ENCODE measurements at places on chromosomes 12 and 14.
A peak's percentile ranks its signal among the peaks of the same experiment; 100 is the strongest.

DNA sequence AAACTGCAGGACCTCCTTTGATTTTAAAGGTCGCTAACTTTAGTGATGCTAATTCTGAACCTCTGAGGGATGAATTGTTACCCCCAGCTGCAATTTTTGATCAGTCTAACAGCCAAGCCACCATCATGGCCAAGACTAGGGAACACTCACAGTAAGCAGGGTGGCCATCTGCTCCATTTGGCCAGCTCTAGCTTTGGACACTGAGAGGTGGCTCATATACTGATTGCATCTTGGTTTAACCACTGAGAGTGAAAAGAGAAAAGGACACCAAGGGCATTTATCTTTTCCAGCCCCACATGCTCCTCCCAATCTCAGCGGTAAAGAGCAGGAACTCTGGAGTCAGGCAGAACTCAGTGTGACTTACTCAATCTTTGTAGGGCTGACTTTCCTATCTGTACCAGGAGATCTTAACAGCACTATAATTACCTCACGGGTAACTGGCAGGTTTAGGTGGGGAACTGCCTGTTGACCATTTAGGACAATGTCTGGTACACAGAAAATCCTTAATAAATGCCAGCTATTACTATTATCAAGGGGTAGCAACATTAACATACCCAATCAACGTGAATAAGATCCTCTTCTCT lies 6.2 kb downstream of the LPCAT3 start:
- no peak for DNase-seq

DNA sequence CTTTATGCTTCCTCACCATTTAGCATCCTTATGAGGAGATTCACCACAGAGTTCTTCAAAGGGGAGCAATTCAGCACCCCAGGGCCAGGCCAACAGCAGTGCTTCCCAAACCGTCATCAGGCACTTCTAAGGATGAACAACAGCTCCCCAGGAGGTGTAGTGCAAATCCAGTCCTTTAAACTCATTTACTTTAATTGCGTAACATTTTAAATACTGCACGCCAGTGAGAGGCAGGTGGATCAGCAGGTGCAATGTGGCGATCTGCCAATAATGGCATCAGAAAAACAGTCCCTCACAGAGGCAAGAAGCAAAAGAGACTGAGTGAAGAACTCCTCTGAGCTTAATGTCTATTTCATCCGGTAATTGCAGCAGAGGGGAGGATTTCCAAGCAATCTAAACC lies 770.9 kb upstream of the FOXG1 start:
- DNase-seq = no peak

DNA sequence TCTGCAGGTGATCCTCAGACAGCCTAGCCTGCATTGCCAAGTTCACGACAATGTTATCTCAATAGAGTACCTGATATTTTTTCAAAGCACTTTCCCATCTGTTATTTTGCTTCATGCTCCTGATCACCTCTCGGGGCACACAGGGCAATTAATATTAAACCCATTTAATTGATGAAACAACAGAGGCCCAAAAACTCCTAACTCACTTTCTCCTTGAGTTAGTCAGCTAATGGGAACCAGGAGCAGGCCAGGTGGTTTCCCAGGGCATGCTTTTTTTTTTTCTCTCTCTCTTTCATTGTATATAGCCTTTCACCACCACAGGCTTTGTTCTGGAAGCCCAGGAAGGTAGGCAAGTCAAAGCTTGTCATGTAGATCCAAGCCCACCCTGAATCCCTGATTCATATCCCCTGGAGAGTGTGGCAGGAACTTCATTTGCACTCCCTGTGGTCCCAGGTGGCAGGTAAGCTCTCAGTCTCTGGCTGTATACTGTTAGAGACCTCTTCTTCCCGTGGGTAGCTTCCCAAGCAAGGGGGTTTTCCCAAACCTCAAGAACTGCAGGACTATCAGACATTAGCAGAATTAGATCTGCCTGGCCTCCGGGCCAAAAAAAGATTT lies 41.6 kb upstream of the MAP1LC3B2 start:
- no peak for DNase-seq

GRCh38 chr12:8742501-8742900 lies 44.7 kb downstream of the RIMKLB start:
- no peak for DNase-seq

DNA sequence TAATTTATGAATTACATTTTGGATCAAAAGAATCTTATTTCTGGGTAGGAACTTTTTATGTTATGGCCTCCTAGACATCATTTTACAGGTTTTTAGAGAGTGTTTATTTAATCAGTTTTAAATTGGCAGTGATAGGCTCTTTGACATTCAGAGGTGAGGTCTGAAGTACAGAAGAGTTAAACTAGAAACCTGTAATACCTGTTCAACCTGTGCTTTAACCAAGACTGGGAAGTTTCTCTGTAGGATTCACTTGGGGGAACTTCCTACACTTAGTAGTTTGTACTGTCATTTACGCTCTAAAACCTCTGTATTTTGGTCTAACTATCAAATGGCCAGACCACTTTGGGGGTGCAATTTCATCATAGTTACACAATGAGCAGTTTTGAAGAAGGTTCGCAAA lies 35.9 kb downstream of the PLEKHA5 start:
- no peak for DNase-seq

DNA sequence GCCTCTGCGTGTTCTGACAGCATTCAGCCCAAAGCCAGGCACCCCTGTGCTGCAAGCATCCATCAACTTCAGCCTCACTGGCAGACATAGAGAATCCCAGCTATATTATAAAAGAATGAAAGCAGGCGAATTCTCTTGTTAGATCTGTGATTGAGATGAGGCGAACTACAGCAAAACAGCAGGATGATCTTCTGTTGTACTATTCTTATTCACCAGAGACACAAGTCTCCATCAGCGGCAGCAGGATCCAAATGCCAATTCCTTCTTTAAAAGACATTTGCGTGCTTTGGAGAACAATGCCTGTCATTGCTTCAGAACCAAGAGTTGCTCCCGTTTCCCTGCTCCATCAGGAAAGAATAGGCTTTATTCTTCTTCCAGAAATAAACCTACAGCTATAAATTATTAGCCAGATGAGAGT lies 188.9 kb downstream of the SLC41A2 start:
- no peak for DNase-seq

- no peak for DNase-seq
Observed at GRCh38 chr12:95701722-95702418, 88.7 kb downstream of the NTN4 start.

DNA sequence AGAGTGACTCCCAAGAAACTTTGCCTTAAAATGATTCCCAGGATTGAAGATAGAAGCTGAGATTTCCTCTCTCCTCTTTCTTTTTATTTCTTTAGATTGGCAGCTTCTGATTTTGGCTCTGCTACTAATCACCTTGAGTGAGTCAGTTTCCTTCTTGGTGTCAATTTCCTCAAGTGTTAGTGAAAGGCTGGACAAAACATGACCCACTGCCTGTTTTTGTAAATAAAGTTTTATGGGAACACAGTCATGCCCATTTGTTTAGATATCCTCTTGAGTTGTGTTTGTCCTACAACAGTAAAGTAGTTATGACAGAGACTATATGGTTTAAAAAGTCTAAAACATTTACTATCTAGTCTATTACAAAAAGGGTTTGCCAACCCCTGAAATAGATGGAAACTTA lies 227.2 kb upstream of the TBX3 start:
- DNase-seq = no peak

- DNase-seq = no peak
Observed at GRCh38 chr14:90795744-90796143, 20.5 kb downstream of the TTC7B start.

DNA sequence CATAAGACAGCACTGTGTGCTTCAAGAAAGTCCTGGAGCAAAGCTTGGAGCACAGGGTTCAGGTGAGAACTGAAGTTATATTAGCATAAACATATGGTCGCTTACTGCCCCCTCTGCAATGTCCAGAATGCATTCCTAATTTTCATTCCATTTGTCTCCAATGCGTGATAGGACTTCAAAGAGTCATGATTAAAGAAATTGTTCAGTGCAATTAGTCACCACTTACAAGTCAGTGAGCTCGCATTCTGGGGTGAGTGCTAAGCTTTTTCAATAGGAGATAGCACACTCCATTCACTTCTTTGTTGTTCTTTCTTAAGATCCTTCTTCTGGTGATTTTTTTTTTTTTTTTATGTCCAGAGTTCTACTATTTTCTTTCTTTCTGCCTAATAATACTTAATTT lies 398.4 kb downstream of the SYT1 start:
- no peak for DNase-seq

GRCh38 chr14:98028162-98028561 lies 1231.0 kb downstream of the VRK1 start:
- DNase-seq = no peak

- DNase-seq = no peak
Observed at GRCh38 chr14:104598910-104599273, 5.7 kb downstream of the TMEM179 start.

GRCh38 chr12:70842136-70842535 lies 78.4 kb downstream of the PTPRR start:
- DNase-seq = no peak

DNA sequence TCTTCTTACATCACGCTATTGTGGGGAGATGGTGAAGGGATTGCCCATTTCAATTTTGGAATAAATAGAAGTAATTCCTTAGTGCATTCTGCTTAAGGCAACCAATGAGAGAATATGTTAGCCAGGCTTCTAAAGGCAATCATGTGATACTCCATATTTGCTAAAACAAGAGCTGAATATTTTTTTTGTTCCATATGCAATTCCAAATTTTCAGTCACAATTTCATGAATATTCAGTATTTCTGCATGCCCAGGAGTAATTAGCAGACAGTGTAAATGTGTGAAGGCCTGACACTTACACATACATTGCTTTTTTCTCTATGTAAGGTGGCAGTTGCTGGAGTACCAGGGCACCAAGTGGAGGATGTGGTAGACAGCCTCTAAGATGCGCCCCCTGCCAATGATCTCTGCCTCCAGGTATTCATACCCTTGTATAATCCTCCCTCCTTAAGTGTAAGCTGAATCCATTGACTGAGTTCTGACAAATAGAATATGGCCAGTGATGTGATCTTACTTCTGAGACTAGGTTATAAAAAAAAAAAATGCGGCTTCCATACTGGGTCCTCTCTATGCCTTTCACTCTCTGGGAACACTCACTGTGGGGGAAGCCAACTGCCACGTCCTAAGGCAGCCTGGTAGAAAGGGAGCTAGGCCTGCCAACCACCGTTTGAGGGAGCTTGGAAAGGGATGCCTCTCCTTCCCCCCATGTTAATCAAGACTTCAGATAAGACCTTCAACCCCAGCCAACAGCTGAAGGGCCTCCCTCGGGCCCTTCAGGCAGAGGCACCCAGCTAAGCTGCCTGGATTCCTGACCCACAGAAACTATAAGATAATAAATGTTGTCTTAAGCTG lies 62.7 kb upstream of the PTGR2 start:
- no peak for DNase-seq

GRCh38 chr14:62710811-62711210 lies 334.4 kb downstream of the KCNH5 start:
- DNase-seq = no peak

DNA sequence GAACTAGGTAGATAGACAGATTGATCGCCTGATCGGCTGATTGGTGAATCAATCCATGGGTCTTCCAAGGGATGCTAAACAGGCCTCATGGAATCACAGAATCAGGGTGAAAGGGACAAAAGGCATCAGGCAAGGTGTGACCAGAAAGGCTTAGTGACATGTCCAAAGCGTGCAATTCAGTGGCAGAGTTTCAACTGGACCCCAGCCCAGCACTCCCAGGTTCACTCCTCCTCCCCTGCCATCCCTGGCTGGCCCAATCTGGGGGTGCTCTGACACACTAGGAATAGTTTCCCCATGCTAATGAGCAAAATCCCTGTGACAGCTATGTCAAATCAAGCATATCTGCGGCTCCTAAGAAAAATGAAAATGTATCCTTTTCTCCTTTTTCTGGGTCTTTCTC lies 50.4 kb downstream of the NINJ2 start:
- no peak for DNase-seq

DNA sequence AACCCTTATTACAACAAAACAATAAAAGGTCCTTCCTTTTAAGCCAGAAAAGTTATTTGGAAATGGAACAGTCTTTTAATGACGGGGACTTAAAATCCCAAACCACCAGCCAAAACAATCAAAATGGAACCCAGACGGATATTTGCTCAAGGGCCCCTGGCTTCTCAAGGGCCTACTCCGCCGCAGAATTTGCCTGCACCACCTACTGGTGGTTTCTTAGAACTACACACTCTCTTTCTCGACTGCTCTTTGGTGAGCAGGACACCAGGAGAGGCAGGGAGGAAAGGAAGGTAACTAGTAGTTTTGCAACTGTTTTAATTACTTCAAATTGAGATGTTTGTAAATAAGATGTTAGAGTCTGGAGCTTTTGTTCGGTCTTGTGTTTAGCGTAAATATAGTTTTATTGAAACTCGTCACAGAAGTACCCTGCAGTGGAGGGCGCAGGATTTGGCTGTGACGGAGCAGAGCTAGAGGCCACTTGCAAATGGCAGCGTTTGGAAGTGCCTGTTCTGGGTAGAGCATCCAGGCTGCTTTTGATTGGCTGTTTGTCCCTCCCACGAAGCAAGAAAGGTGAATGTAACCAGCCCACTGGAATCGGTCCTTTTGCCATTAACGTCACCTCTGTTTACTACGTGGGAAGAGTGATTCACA lies 238.5 kb downstream of the CACNA1C start:
- peak; percentile 9 for DNase-seq

- no peak for DNase-seq
Observed at GRCh38 chr12:41930866-41931437, 213.7 kb downstream of the GXYLT1 start.

GRCh38 chr12:64746663-64747062 lies 12.5 kb downstream of the GNS start:
- no peak for DNase-seq

GRCh38 chr12:116542345-116542956 lies 16.7 kb upstream of the MAP1LC3B2 start:
- DNase-seq = no peak

DNA sequence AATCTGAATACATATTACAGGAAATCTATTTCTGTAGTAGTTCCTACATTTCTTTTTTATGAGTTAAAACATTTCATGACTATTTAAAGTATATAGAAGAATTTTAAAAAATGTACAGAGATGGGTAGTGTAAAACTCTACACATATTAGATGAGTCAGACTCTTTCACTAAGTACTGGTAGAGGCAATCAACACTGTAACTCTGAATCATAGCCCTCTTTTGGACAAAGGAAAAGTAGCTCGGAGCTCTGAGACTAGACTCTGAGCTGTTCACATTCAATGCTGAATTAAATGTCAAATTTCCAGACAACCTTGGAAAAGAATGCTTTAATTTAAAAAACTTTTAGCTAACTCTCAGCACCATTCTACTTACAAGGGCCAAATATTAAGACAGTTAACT lies 3.4 kb downstream of the PTCSC3 start:
- DNase-seq = no peak

DNA sequence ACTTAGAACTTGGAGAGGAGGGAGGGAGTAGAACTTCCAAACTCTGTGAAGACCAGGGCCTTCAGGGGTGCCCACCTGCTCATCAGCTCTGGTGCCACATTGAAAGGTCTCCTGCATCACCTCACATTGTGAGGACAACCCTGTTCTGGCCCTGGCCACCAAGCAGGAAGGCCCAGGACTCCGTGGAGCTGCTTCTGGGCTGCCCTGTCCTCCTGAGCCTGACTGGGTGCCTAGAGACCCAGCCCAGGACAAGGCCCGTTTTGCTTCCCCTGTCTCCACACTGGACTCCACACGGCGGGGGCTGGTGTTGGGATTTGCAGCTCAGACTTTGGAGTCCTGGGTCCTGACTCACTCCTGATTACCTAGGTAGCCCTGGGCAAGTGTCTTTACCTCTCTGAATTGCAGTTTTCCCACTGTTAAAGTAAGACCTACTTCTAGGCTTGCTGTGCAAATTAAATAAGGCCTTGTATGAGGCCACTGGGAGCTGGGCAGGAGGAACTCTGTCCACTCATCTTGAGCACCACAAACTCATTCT lies 12.5 kb upstream of the KRT82 start:
- DNase-seq = no peak

Data from activated naive CD4-positive, alpha-beta T cell (primary cell).